Activated T-helper 2 cell treated with anti-CD3 and anti-CD28 coated beads, Interferon-gamma antibody, Interleukin-2, Interleukin-4, amounts not matched to agents 10 μg/mL and 5 μg/mL and 100 μg/mL, durations not matched to agents 14 hours and 24 hours and 36 hours (primary cell): ENCODE measurements at places on chromosomes 2 and 18. TPM values are rescaled to one million over a fixed set of nuclear protein-coding genes. Genes with fewer than 3 reads are reported as not detected.
A peak's percentile ranks its signal among the peaks of the same experiment; 100 is the strongest.

SCN9A gene
- total RNA-seq = 0.16 TPM in 1 of 2 replicates, not detected in the other

DNA sequence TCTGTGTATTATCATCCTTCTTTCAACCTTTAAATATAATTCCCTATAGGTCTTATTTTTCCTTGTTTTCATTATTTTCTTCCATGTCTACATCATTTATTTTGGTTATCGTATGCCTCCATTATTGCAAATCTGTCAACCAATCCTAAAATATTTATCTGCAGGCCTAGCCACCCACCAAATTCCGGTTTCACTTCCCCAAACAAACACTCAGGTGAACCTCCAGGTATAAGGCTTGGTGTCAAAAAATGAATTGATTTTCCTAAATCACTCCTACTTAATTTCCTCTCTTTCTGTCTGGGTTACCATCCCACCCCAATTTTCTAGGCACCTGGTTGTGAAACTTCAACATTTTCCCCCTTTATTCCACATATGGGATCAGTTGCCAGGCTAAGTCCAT is 111.9 kb upstream of the LINC00305 start:
- DNase-seq = no peak

LIMS3 gene
- not detected in 2 replicates for total RNA-seq

DNA sequence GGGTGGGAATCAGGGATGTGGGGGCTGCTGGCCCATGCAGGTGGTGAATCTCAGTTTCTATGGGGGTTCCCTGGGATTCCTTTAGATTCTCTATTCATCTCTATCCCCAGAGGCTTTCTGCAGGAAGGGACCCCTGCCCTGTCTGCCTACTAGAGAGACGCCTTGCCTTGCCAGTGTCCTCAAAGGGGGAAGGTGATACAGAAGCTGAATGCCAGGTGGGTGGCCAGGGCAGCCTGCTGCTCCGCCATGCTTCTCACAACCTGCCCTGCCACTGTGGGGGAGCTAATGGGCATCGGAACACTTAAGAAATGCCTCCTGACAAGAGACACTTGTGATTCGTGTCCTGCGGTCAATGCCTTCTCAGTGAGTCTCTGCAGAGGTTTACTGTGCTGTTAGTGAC is 368.4 kb downstream of the EN1 start:
- no peak for DNase-seq

DNA sequence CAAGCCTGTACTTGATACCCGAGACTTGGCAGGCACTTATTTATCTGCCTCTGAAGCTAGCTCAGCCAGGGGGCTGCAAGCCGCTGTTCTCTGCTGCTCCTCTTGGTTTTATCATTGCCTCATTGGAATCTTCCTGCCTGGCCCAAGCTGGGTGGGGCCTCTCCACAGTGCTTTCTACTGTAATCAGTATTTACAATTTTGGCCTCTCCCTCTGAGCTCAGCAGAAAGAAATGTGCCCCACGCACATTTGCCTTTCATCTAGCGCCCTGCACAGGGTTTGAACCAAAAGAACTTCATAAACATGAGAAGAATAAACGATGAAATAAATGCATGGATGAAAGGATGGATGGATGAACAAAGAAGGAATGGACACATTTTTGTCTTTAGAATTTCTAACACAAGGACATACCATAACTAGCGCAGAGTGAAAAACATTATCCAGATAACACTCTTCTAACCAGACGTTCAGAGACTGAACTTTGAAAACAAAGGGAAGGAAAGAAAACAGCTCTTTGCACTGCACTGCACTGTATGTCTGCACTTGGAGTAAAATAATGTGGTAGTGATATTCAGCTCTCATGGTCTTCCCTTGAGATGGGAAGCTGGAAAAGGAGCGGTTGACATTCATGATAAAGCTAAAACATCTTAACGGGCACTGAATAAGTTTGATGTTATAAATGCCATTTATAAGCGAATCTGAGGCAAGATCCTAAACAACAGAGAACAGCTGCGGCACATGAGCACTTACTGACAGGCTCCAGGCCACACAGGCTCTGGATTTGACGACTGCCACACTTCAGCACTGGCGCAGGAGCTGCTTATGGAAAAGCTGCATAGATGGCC is 86.8 kb upstream of the SP3 start:
- DNase-seq = no peak

GRCh38 chr2:234468503-234468902 is 28.4 kb downstream of the ARL4C start:
- DNase-seq = no peak

- DNase-seq = no peak
Observed at GRCh38 chr2:1990724-1991123, 246.4 kb upstream of the PXDN start.

DNA sequence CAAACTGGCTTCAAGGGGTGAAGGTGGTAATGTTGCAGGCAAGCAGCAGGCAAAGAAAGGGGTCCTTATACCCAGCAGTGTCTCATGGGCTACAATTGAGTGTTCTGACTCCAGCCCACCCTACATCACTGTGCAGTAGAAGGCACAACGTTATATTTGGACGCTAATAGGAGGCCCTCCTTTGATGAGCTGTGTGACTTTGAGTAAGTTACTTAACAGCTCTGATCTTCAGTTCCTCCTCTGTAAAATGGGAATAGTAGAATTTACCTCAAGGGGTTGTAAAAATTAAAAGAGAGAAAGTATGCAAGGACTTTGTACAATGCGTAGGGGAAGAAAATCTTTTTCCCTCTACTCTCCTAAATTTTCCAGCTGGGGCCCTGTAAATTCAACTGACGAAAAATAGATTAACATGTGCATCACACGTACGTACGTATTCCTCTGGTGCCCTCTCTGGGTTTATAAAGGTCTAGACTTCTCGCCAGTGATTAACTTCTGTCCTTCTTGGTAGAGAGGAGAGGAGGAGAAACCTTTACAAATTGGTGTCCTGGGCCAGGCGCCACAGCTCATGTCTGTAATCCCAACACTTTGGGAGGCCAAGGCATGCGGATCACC is 57.6 kb upstream of the REL start:
- DNase-seq = no peak

DNA sequence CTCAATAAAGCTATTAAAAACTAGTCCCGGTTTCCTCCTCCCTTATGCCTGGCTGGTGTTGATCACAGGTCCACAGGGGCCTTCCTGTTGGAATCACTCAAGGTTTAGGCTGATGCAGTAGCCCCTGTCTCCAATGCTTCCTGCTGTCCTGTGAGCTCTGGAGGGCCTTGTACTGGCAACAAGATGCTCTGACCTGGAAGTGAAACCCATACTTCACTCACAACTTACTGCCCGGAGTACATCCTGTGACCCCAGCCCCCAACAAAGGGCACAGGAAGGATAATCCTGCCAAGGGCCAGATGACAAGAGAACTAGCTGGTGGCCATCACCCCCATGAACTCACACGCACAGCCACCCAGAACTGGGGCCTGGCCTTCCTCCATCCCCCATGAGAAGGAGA is 50.3 kb downstream of the ZBTB7C start:
- DNase-seq = no peak

ICA1L gene
- total RNA-seq = 6.2 and 8.0 TPM in 2 replicates

C2orf66 gene
- total RNA-seq = 0.25 TPM in 2 replicates

GRCh38 chr2:48946449-48947048 is 191.0 kb upstream of the LHCGR start:
- peak; percentile 8 for DNase-seq

CNGA3 gene
- total RNA-seq = not detected in 2 replicates

DNA sequence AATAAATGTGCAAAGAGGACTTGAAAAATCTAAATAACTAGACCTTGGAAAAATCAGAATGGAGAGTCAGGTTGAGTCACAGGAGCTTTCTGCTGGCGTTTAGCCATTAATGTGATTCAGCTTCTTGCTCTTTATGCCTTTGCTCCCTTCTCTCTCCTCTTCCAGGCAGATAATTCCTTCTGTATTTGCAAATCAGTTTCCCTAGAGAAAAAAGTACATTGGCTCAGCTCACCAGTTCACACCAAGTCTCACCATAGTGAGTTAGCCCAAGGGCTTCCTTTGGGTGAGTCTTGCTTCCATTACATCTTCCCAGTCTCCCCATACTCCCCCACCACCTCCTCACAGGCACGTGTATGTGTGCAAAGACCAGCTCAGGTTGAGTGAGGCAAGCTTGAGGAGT is 73.6 kb downstream of the CYBRD1 start:
- no peak for DNase-seq

CYRIA gene
- 1.8 TPM in 2 replicates for total RNA-seq

- DNase-seq = no peak
Observed at GRCh38 chr2:208984376-208985090, 439.3 kb upstream of the MAP2 start.

ST6GAL2 gene
- total RNA-seq = not detected in 2 replicates

LRRC30 gene
- total RNA-seq = not detected in 2 replicates

DNA sequence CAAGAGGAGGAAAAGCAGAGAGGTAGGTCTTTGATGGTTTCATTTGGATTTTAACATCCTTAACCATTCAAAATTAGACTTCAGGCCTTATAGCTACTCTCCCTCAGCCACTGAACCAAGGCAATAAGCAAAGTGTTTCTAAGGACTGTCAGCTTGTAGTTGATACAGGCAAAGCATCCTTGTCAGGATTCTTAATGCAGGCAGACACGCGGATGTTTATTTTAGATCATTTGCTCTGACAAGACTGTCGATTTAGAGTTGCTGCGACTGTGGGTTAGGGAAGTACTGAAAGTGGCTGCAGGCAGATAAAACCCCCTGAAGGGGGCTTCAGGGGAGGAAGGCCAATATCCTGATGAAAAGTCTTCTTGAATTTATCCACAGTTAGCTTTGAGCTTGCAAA is 46.6 kb downstream of the CDH20 start:
- no peak for DNase-seq

CYP27A1 gene
- total RNA-seq = not detected in 2 replicates

- DNase-seq = no peak
Observed at GRCh38 chr18:13440277-13441248, 222.0 kb downstream of the LDLRAD4 start.

GCKR gene
- not detected in 2 replicates for total RNA-seq

- no peak for DNase-seq
Observed at GRCh38 chr2:3785220-3785889, 82.0 kb downstream of the DCDC2C start.

DCC gene
- total RNA-seq = not detected in 2 replicates

GRCh38 chr2:161076936-161077335 is 83.3 kb upstream of the TANK start:
- DNase-seq = no peak

LRP1B gene
- not detected in 2 replicates for total RNA-seq

DNA sequence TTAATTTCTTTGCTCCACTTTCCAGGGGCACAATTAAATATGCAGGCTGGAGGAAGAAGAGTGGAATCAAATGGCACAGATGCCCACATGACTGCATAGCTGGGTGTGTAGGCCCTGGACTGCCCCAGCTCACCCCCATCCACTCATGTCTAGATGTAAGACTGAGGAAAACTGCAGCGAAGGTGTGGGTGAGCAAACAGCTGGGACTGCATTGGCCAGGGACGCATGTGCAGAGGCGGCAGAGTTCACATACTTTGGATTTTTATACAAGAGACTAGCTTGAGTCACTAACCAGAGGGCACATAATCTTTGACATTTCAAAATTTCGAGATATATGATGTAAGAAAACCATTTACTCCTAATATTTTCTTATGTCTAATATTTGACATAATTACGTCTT is 60.1 kb downstream of the SPIRE1 start:
- no peak for DNase-seq

SP140 gene
- 316 and 317 TPM in 2 replicates for total RNA-seq

DNA sequence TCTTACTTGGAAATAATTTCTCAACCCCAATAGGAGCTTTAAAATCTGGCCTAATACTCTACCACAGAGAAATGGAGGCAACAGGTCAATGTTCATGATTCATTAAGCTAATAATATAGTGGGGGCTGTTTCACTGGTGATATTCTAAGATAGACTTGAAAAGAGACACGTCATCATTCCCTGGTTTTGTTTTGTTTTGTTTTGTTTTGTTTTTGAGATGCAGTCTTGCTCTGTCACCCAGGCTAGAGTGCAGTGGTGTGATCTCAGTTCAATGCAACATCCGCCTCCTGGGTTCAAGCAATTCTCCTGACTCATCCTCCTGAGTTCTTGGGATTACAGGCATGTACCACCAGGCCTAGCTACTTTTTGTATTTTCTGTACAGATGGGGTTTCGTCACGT is 37.5 kb upstream of the SOS1 start:
- no peak for DNase-seq

RAB10 gene
- 134 and 140 TPM in 2 replicates for total RNA-seq

SPP2 gene
- not detected in 2 replicates for total RNA-seq

- no peak for DNase-seq
Observed at GRCh38 chr2:233354971-233355574, 779 bp downstream of the DGKD start.

DNA sequence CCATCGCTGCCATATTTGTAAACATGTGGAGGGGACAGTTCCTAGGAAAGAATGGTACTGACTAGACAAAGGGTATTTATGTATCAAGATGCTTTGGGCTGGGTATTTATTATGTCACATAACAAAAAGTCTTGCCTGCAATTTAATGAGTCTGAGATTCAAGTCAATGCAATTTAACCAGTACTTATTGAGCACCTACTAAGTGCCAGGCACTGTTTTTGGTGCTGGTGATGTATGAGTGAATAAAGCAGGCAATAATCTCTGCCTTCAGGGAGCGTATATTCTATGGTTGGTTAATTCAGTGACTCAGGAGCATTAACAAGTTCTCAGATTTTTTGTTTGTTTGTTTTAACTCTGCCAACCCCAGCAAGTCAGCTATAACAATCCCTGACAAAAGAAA is 24.6 kb upstream of the ACVR1 start:
- DNase-seq = no peak

GRCh38 chr2:144032566-144032965 is 487.4 kb downstream of the ZEB2 start:
- no peak for DNase-seq

- DNase-seq = no peak
Observed at GRCh38 chr2:101842471-101842870, 145.0 kb downstream of the MAP4K4 start.

DNA sequence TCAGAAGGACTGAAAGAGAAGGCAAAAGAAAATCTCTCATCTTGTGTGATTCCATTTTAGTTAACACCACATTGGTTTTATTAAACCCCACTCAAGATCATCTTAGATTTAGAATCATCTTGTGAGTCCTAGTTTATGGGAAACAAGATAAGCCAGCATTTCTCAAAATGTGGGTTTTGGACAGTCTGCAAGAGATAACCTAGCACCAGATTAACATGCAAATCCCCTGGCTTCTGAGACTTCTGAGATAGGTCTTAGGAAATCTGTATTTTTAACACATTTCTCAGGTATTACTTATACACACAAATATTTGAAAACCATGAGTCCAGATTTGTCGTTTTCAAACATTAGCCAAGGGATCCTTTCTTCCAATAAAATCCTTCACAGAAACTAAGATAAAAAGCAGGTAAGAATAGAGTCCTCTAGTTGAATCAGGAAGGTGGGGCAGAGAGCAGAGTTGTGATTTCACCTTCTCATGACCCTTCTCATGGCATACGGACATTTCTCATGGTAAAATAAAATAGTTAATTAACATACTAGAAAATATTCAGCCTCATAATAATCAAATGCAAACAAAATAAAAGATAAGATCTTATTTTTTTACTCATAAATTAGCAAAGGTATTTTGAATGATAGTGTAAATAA is 287.2 kb upstream of the FN1 start:
- no peak for DNase-seq

DNA sequence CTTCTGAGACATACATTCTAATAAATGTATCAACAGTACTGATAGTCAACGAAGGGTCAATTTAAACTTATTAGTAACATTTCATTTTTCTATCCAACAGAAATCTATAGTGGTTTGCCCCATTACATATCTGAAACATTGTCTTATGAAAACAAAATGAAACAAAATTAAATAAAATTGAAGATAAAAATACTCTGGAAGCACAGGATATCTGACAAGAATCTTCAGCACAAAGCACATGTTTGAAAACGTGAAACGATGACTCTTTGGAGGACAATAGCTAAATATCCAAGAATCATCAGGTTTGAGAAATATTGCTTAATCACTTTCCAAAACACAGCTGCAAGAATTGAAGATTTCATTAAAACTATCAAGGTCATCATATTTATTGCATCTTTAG is 70.9 kb upstream of the FAM124B start:
- DNase-seq = no peak
